Spleen (tissue), 13 donors: ENCODE measurements at places on chromosomes 16 and 17. TPM values are rescaled to one million over a fixed set of nuclear protein-coding genes. Genes with fewer than 3 reads are reported as not detected.

The HBA2 gene
- 354 TPM for total RNA-seq

The SLFN14 gene
- total RNA-seq: 1.3 TPM

The CCL5 gene
- 56.3 TPM for total RNA-seq

The NGFR gene
- total RNA-seq: 24.1 TPM

The CASKIN2 gene
- 135 TPM for total RNA-seq

The RDM1 gene
- total RNA-seq: 0.52 TPM

The NPTX1 gene
- 0.60 TPM for total RNA-seq

The ACSM5 gene
- 8.8 TPM for total RNA-seq

The TGFB1I1 gene
- total RNA-seq: 39.5 TPM

The TPSG1 gene
- 0.46 TPM for total RNA-seq

The DPEP2 gene
- total RNA-seq: 18.6 TPM

The CD79B gene
- total RNA-seq: 213 TPM

The NLE1 gene
- total RNA-seq: 12.2 TPM

The SNAI3 gene
- 4.9 TPM for total RNA-seq

The DNASE1L2 gene
- 1.3 TPM for total RNA-seq

The KRTAP4-6 gene
- total RNA-seq: not detected

The SBK1 gene
- 2.6 TPM for total RNA-seq

The CCDC200 gene
- not detected for total RNA-seq

The TMEM88 gene
- total RNA-seq: 9.8 TPM

The KRTAP3-1 gene
- not detected for total RNA-seq

The SULT1A2 gene
- total RNA-seq: 5.5 TPM

The BAHCC1 gene
- 14.9 TPM for total RNA-seq

The KIF19 gene
- total RNA-seq: 22.5 TPM
